Stimulated activated CD4-positive, alpha-beta T cell treated with anti-CD3 and anti-CD28 coated beads, TNF-alpha, amount 100 ng/mL, for 4 hours (primary cell): ENCODE measurements at places on chromosomes 16 and 17.

DNA sequence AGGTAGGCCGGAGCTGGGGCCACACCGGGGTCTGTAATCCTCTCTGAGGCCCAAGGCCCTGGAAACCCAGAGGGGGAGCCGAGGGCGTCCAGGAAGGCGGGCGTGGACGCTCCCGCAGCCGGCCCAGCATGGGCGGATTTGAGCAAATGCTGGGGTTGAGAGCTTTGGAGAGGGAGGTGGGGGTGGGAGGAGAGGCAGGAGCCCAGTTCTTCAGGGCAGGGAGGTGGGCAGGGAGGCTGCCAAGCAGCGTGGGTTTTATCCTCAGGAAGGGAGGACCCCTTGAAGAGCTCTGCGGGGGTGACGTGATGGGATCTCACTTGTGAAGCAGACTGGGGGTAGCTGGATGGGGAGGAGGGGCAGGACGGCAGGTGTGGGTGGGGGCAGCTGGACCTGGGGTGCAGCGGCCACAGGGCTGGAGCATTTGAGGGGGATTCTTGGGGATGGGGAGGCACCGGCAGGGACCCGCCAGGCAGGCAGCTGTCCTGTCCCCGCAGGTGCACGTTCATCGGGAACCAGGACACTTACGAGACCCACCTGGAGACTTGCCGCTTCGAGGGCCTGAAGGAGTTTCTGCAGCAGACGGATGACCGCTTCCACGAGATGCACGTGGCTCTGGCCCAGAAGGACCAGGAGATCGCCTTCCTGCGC, 17.2 kb downstream of the TRAF7 start:
- DNase-seq: no peak

DNA sequence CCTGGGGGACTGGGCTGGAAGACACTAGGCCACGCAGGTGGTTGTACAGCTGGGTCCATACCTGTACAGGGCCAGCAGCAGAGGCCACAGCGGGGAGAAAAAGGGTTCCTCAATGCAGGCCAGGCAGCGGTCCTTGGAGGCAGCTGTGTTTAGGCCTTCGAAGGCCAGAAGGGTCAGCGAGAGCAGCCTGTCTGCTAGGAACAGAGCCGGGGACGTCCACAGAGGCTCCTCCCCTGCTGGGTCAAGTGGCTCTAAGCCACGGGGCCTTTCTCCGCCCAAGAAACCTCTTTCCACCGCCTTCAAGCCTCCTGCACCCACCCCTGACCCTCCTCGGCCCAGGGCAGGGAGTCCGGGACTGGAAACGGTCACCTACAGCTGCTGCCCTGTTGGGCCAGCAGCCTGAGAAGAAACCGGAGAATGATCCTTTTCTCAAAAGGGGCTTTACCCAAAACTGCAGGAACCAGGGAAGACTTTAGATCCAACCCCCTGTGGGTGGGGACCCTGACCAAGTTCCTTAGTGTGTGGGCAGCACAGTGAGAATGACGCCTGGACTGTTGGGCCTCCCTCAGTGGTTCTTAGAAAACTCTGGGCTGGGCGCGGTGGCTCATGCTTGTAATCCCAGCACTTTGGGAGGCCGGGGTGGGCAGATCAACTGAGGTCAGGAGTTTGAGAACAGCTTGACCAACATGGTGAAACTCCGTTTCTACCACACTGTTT, 8.4 kb upstream of the SPATA2L start:
- DNase-seq: no peak

DNA sequence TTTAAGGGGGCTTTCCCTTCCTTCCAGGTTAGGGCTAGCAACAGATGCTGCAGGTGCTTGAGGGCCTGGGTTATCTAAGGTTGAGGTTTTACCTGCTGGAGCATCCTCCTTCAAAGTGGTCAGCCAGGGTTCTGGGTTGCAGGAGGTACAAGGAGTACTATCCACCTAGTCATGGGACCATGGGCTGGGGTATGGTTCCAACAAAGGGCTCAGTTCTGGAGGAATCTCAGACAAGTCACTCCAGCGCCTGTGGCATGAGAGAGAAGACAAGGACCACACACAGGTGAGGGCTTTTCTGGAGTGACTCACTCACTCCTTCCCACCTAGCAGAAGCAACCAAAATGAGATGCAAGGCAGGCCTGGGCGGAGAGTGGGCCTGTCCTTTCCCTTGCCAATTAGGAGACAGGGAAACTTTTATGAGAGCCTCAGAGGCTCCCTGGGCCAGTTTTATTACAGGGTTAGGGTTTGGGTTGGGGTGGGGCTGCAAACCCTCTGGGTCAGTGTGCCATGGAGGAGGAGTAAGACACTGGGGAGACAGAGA, 2.2 kb downstream of the MYO19 start:
- no peak for DNase-seq

DNA sequence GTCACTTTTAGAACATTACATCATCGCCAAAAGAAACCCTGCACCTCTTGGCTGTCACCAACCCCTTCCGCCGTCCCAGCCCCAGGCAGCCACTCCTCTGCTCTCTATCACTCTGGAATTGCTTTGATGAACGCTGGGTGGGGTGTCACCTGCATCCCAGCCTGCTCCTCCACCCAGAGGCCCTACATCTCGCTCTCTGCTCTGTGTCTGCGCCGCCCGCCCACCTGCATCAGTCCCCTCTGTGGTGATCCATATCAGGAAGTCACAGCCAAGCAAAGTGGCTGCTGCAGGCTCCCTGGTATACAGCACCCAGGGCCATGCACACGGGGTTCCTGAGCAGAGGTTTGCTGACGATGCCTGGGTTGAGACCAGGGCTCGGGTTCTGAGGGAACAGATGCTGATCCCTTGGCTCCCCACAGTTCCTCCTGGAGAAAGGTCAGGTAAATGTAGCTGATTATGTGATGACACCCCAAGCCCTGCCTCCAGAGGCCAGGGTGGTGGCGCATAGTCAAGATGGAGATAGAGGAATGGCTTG, 30.8 kb downstream of the MPRIP start:
- DNase-seq: no peak

DNA sequence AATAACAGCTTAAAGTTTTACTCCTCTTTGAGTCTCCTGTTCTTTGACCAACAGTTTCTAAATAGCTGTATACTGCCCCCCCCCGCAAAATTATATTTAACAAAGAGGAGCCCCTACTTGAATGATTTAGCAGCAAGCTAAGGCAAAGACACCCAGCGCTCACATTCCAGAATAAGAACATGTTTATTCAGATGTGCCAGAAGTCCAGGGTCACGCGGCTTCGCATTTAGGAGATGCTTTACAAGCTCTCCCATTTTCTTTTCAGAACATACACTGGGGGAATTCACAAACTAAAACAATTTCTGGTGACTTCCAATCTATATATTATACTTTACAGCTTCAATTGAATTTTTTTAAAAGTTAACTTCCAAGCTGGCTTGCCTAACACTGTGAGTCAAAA, 5.3 kb downstream of the PLD6 start:
- DNase-seq: no peak

DNA sequence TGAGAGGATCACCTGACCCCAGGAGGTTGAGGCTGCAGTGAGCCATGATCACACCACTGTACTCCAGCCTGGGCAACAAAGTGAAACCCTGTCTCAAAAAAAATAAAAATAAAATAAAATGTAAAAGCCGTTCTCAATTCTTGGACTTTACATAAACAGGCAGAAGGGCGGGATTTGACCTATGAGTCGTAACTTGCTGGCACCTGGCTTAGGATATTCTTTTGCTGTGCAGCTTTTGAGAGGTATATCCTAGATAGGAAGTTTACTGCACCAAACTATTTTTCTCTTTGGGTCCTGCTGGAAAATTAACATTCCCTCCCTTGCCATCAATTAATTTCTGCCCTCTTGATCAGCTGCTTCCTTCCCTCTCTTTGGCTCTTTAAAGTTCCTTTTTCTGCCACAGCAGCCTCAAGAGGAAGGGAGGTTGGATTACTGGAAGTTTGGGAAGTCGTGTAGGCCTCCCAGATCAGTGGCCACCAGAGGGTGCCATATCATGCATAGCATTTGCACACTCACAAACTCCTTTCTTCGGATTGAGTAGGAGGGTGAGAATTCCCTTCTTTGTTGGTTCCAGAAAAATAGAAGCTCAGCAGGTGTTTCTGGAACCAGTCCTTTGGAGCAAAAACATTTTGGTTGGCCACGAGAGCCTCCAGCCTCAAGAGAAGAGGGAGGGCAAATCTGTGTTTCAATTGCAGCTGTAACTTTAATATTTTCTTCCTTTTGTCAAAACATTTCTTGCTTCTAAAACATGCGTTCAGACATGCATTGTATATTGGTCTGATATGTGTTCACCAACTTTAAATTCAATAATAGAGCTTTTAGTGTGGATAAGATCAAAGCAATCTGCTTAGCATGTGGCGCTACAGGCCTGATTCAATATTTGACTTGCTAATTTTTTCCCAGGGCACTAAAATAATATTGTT, 147.3 kb downstream of the CCDC182 start:
- DNase-seq: no peak

GRCh38 chr17:57782062-57782490, 37.0 kb upstream of the CCDC182 start:
- no peak for DNase-seq

- no peak for DNase-seq
These were observed 29.6 kb downstream of the RCVRN start for GRCh38 chr17:9875441-9875840.

DNA sequence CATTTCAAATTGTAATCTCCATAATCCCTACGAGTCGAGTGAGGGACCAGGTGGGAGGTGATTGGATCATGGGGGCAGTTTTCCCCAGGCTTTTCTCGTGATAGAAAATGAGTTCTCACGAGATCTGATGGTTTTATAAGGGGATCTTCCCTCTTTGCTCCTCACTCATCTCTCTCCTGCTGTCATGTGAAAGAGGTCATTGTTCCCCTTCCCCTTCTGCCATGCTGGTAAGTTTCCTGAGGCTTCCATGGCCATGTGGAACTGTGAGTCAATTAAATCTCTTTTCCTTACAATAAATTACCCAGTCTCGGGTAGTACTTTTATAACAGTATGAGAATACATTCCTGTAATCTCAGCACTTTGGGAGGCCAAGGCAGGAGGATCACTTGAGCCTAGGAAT, 76.7 kb upstream of the MARCHF10 start:
- DNase-seq: no peak

DNA sequence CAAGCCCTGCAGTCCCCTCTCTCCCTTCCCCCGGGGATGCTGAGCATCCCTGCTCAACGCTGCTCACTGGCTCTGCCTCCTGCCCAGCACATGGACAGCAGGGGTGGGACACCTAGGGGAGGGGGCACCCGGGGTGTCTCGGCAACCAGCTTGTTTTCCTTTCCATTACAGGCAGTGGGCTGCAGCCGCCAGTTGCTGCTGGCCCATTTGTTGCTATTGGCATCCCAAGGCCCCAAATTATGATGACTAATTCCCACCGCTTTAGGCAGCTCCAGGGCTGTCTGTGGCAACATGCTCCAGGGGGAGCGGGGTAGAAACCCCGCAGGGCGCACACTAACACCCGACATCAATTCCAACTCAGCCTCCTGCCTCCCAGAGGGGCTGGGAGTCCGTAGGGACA, 4.9 kb downstream of the SDK2 start:
- DNase-seq: no peak

- DNase-seq: no peak
These were observed 13.1 kb upstream of the CYB5B start for GRCh38 chr16:69411064-69411985.

DNA sequence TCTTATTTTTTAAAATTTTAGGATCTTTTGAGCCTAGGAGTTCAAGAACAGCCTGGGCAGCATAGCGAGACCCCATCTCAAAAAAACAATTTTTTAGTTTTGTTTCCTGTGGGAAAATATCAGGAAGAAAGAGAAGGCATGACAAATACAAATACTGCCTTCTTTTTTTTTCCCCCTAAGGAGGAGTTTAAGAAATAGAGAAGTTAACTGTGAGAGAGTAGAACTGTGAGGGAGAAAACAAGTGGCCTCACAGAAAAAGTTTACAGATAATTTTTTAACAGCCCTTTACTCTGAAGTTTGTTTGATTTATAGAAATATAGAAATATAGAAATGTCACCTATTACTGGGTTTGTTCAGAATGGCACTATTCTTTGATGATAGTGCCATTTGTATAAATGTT, 21.1 kb downstream of the TTYH2 start:
- no peak for DNase-seq

DNA sequence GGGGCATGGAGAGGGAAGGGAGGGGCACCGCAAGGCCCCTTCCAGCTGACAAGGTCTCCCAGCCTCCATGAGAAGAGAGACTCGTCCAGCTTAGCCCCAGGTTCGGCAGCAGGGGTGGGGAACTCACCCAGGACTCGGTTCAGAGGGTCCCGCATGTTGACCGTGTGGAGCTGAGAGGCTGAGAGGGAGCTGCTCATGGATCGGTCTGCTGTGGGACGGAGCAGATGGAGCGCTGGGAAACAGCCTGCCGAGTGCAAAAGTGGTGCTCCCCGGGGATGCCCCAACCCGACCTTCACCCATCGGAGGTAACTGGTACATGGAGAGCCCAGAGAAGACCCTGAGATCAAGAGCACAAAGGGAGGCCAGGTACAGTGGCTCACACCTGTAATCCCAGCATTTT, 4.9 kb downstream of the CSF3 start:
- DNase-seq: no peak

DNA sequence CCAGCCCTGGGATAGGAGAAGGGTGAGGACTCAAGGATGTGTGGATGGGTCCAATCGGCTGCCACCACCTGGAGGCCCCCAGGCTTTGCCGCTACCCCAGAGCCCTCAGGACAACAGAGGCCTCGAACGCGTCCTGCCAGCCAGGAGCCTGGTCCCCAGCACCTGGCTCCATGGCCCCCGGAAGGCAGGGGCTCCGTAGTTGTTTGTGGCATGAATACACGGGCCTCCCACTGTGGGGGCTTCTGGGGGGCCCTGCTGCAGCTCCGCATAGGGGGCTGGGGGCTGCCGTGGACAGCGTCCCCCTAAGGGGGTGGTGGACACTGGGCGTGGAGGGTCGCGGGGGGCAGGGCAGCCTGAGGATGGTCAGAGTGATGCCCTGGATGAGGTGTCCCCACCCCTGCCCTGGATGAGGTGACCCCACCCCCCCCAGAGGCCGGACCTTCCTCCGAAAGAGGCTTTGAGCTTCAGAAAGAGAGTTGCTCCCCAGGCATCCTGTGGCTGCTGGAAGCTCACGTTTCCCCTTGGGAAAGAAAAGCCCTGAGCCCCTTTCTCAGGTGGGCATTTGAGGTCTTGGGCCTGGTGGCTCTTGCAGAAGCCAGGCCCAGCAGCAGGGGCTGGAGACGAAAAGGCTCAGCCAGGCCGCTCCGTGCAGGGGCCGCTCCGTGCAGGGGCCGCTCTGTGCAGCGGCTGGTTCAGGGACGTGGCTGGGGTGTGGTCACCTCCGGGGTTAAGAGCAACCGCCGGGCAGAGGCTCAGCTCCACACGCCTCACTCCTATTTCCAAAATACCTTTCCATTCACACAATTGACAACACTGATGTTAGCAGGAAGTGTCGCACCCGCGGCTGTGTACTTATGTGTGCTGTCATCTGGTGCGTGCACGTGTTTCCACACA, 40.3 kb upstream of the GNG13 start:
- no peak for DNase-seq

- no peak for DNase-seq
These were observed 5.6 kb downstream of the KIF1C start for GRCh38 chr17:5003214-5003867.

DNA sequence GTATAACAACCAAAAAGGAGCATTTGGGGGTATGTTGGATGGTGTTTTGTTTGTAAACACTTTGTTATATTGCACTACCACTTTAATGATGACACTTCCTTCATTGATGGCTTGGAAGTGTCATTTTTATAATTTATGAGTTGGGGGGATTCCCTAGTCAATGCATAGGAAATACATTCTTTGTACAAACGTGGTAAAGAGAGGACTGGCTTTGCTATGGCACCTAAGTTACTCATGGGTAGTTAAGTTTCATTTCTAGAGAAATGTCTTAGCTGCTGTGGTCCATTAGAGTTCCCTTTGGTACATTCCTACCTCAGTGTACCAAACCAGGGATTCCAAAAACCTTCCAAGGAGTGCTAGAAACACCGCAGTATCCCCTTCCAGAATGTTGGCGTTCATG, 63.7 kb upstream of the CMIP start:
- no peak for DNase-seq
